ENCODE measurements at places on chromosomes 4 and X. TPM values are rescaled to one million over a fixed set of nuclear protein-coding genes. Genes with fewer than 3 reads are reported as not detected.

IL3RA gene
- not detected for total RNA-seq

DNA sequence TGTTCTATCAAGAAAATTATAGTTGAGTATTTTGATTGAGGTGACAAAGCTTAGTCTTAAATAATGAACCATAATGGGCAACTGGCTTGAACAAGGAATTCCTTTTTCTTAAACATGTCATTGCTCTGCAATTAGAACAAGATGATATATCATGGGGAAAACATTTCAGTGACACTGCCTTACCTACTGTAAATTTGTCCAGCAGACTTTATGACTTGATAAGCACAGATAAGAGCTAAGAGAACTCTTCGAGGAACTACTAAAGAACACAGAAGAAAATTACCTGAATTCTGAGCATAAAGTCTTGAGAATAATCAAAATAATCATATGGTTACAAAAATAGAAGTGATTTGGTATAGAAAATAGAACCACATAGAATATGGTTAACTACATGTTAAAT, 257.8 kb downstream of the PDHA2 start:
- no peak for DNase-seq

- DNase-seq = no peak
These were observed 42.0 kb downstream of the CENPE start for GRCh38 chr4:103156106-103156505.

MAGEB17 gene
- total RNA-seq = not detected

- no peak for DNase-seq
These were observed 503.2 kb downstream of the PACRGL start for GRCh38 chr4:21203416-21203815.

DNA sequence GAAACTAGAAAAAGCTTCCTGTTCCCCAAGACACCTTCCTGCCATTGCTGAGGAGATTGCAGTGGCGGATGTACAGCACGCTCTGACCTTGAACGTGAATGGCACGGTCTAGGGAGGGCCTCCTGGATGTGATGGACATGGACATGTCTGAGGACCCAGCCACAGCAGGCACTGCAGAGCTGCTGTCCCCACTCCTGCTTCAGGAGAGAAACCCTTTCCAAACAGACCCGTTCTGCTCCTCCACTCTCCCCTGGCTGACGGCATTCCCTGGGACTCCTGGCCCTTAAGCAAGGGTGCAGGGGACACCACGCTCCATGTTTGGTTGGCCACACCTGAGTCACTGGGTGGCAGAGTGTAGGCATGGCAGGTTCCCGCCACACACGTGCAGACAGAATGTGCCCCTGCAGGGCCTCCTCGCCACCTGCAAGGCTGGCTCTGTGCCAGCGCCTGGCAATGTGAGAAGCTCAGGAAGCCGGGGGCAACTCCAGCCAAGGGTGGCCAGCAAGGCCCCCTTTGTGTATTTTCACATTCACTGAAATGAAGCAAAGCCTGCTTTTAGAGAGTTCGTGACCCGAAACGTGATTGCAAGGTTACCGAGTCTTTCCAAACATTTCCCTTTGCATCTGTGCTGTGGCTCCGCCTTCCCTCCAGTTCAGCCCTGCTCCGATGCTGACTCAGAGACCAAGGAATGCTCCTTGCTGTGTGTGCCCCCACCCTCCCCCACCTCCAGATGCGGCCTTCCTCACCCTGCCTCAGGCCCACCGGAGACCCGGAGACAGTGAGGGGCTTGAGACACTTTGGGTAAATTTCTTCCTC, 46.1 kb downstream of the HTRA3 start:
- peak; percentile 81 for DNase-seq

Measured in RPMI7951 (cell line).